ENCODE measurements at places on chromosomes 13 and 19.
A peak's percentile ranks its signal among the peaks of the same experiment; 100 is the strongest.

DNA sequence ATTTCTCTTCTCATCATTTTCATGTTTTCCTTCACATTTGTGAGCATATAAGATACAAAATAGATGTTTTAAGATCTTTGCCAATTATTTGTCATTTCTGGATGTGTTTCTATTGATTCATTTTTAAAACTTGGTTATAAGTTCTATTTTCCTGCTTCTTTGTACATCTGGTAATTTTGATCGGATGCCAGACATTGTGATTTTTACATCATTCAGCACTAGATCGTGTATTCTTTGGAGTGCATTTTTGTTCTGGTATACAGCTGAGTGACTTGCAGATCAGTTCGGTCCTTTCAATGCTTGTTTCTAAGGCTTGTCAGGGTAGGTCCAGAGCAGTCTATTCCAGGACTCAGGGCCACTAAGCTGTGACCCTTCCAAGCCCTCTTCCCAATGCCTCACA lies 198.2 kb downstream of the KLF12 start:
- no peak for DNase-seq

GRCh38 chr19:58552655-58553054 lies 2.2 kb downstream of the CHMP2A start:
- no peak for DNase-seq

DNA sequence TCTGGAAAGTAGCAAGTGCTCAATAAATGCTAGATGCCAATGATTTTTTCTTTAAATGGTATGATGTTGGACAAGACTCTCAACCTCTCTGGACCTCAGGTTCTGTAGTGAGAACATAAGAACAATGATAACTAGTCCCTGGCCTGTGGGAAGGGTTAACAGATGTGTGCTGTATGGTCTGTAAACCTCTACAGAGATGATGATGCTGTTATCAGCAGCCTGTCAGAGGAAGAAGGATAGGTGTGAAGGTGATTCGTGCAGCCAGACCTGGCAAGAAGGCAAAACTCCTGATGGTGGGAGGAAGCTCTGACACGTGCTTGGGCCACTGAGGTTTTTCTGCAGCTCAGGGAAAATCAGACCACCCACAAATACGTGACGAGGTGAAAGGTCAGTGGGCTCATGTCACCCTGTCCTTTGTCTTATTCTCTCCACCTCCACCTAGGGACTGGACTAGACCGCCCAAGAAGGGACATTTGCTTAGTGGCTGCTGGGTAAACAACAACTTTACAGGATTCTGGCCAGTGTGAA lies 36.7 kb upstream of the UBL3 start:
- DNase-seq, result no peak

DNA sequence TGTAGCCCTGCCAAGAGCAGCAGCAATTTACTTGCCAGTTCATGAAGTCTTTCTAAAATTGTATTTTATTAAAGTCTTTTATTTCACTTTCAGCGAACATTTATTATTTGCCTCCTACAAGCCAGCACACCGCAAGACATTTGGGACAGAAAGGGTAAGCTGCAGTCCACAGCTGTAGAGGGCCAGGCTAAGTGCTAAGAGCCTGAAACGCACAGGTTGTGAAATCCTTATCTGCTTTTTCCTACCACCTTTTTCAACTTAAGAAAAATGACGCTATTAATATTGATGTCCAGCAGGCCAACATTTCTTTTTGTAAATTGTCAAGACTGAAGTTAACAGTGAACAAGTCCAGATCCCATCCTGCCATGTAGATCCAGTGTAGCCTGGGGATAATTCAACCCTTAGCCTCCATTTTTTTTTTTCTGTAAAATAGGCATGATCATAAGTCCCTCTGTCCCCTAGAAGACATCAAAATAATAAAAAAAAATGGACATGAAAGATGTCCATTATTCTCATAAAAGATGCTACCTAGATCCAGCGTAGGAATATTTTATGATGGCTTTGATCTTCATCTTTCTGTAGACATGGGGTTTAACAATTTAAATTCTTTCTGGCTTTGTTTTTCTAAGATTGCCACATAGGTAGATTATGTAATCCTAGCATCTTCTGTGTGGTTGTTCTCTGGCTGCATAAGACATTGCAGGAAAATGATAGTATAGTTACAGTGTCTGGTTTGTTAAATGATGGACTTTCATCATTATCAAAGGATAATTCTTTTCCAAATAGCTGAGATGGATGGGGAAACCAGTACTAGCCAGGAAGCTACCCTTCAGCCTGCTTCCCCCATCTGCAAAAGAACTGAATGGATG lies 128.4 kb downstream of the SHISA2 start:
- no peak for DNase-seq

DNA sequence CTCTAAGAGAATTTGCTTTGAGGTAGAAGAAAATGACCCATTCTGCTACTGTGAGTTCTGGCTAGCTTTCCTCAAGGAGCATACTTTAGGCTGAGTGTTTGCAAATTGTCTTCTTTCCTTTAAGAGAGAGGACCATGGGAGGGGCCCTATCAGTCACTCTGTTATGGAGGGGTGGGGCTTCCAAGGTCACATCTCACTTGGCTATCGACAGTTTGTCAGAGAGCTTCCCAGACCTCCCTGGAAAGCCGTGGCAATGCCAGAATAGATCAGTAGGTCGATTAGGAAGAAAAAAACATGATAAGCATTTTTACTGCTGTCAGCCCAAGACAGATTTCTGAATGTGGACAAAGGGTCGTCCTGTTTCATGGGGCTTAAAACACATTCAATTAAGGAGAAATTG lies 93.3 kb downstream of the OXGR1 start:
- DNase-seq, result no peak

DNA sequence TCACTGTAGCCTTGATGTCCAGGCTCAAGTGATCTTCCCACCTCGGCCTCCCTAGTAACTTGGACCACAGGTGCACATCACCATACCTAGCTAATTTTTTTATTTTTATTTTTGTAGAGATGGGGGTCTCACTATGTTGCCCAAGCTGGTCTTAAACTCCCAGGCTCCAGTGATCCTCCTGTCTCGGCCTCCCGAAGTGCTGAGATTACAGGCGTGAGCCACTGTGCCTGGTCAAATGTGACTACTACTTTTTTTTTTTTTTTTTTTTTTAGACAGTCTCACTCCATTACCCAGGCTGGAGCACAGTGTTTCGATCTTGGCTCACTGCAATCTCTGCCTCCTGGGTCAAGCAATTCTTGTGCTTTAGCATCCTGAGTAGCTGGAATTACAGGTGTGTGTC lies 20.6 kb upstream of the COX7A1 start:
- DNase-seq, result no peak

DNA sequence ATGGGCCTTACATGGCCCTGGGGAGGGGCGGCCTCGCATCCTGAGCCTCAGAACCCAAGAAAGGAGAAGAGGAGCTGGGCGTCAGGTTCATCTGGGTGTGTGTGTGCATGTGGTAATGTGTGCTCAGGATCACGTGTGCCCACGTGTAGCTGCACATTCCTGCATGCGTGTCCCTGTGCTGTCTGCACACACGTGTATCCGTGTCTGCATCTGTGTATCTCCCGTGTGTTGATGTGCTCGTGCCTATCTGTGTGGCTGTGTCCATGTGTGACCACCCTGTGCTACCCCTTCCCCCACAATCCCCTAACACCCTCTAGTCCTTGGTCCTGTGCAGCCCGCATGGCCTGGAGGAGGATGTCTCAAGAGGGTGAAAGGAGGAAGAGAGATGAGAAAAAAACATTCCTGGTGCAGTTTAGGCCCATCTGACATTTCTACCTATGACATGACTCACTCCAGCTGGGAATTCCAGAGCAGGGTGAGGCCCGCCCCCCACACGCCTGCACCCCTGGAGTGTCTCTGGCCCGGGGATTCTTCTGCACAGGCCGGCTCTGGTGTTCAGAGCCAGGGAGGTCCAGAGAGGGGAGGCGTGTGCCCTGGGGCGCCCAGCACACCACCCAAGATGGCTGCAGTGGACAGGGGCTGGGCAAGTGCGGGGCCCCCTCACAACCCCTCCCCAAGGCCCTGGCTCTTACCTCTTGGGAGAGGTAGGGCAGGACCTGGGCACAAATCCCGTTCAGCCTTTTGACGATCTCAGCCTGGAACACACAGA lies 7.1 kb downstream of the TLE5 start:
- DNase-seq, result peak; percentile 75

DNA sequence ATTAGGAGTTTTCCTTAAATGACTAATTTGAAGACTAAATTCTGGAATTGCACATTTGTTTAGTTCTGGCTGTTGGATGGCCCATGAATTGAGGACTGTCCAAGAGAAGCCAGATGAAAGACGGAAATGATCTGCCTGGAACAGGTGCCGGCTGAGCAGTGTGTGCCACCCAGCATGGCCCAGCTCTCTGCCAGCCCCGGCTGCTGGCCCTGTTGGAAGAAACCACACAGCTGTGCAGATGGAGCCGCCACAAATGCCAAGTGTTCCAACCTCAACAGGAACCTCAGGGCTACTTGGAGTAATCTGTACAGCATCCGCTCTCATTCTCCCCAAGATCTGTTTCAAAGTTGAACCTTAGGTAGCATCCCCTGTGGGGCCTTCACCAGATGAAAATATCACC lies 67.0 kb upstream of the STARD13 start:
- peak; percentile 33 for DNase-seq

DNA sequence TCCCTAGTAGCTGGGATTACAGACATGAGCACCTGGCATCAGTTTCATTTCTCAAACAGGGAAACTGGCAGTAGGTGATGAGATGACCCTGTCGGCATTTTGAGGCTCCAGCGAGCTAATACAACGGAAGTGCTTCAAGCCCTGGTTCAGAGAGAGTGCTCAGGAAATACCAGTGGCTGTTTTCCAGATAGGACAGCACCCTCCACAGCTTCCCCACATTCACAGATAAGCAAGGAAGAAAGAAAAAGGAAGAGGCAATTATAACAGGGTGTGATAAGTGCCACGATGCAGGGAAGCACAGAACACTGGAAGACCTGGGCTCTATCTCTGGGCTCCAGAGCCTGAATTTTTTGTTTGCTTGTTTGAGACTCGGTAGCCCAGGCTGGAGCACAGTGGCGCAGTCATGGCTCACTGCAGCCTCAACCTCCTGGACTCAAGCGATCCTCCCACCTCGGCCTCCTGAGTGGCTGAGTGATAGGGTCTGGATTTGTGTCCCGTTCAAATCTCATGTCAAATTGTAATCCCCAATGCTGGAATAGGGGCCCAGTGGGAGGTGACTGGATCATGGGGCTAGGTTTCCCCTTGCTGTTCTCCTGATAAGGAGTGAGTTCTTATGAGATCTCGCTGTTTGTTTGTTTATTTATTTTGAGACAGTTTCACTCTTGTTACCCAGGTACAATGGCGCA lies 43.5 kb downstream of the PIN1 start:
- DNase-seq, result no peak

- DNase-seq, result no peak
Observed at GRCh38 chr19:58555920-58556621, 1.2 kb upstream of the CHMP2A start.

GRCh38 chr13:45333251-45333976 lies 7.6 kb downstream of the TPT1 start:
- DNase-seq, result no peak

- DNase-seq, result no peak
Observed at GRCh38 chr13:35514061-35514477, 37.6 kb upstream of the MAB21L1 start.

GRCh38 chr13:109949397-109949796 lies 163.0 kb upstream of the IRS2 start:
- DNase-seq, result no peak

DNA sequence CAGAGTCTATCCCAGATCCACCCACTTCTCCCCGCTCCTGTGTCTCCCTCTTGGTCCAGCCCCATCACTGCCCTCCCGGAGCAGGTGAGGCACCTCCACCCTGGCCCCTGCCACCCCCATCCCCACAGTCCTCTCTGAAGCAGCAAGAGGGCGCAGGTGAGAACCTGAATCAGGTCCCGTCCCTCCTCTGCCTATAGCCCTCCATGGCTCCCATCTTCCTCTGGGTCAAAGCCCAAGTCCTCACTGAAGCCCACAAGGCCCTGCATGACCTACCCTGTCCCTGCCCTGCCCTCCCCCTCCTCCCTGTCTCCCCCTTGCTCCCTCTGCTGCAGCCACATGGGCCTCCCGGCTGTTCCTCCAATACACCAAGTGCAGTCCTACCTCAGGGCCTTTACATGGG lies 10.8 kb upstream of the ZNRF4 start:
- no peak for DNase-seq

DNA sequence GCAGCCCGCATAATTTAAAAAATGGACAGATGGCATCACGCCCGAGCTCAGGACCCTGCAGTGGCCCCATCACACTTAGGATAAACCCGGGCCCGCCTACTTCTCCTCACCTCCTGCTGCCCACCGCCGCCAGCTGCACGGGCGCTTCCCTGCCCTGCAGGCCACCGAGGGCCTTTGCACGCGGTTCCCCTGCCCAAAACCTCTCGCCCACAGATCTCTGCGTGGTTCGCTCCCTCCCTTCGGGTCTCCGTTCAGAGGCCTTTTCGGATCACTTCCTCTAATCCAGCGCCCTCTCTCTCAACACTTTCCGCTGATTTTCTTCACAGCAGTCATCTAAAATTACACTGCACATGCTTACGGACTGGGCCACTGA lies 1.8 kb downstream of the SHISA7 start:
- no peak for DNase-seq

GRCh38 chr13:34462843-34463242 lies 479.2 kb upstream of the NBEA start:
- DNase-seq, result no peak

GRCh38 chr19:2634960-2635359 lies 67.5 kb downstream of the GNG7 start:
- no peak for DNase-seq

DNA sequence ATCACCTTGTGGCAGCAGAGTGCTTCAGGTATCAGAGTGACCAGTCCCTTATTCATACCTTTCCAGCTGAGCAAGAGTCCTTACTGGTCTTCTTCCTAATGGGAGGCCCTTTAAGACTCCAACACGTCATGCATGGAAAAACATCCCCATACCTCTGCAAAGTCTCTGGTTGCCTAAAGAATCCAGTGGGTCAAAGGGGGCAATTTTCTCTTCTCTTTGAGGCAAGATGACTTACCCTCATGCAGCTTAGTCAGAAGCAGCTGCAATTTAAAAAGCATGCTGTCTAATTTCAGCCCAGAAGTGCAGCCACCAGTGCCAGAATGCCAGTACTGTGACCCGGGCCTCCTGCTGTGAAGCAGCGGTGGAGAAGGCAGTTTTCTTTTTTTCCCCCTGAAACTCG lies 18.7 kb downstream of the PPP5C start:
- no peak for DNase-seq

- no peak for DNase-seq
Observed at GRCh38 chr19:50725218-50725910, 2.2 kb downstream of the CLEC11A start.
